CD4-positive, alpha-beta T cell treated with Interleukin-15 for 1 hour (primary cell): ENCODE measurements at places on chromosomes 16 and 17.

DNA sequence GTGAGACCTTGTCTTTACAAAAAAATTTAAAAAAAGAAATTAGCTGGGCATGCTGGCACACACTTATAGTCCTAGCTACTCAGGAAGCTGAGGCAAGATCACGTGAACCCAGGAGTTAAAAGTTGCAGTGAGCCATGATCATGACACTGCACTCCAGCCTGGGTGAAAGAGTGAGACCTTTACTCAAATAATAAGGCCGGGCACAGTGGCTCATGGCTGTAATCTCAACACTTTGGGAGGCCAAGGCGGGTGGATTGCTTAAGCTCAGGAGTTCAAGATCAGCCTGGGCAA, 11.5 kb upstream of the RIPOR1 start:
- DNase-seq, result no peak

- no peak for DNase-seq
Measured at GRCh38 chr17:55654022-55654421, 68.6 kb downstream of the TMEM100 start.

GRCh38 chr16:51399908-51400670, 249.0 kb upstream of the SALL1 start:
- DNase-seq, result no peak

GRCh38 chr17:29368926-29369325, 21.2 kb upstream of the TAOK1 start:
- DNase-seq, result no peak

DNA sequence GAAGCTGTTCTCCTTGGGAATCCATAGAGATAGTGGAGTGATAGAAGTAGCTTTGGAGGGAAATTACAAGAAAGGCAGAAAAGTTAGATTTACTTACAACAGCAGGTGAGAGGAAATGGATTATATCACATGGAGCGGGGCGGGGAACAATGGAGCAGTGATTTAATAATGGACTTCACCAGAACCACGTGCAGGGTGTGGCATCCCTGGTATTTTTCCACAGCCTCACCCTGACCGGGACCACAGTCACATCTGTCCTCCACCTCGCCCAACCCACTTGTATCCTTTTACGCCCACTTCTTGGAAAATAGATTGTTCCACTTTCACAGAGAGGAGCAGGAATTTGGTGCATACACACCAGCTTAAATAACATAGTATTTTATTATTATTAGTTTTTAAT, 15.9 kb upstream of the CYB5B start:
- no peak for DNase-seq

DNA sequence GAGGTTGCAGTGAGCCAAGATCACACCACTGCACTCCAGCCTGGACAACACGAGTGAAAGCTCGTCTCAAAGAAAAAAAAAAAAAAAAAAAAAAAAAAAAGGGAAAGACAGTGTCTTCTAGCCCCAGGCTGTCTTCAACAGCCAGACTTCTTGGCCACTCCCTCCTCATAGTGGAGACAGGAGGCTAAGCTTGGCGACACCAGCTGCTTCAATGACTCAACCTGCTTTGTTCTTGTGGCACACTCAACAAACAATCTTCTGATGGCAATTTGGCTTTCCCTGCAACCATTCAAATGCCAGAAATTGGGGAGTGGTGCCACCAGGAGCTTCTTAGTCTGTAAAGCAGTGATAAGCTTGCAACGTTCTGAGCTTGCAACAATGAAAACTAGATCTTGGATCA, 290.4 kb upstream of the DYNLRB2 start:
- DNase-seq, result no peak

GRCh38 chr16:23486480-23486879, 23.8 kb downstream of the GGA2 start:
- no peak for DNase-seq

- DNase-seq, result no peak
Measured at GRCh38 chr17:52710363-52710901, 551.9 kb upstream of the CA10 start.

DNA sequence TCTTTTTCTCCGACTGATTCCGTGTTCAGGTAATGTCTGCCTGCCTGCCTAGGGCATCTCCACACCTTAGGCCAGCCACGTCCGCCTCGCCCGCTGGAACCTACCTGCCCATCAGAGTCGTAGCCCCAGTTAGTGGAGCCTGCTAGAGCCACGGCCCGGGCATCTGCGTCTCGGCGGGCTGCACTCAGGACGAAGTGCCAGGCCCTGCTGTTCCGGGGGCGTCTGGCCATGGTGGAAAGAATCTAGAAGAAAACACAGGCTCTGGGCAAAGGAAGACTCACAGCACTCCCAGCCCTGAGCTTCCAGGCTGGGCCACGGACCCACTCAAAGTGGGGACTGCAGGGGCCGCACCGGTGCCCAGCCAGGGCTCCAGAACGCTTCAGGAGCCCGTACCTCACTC, 1.1 kb downstream of the SPSB3 start:
- DNase-seq, result no peak

GRCh38 chr17:20934288-20934687, 108.5 kb downstream of the USP22 start:
- DNase-seq, result no peak

- DNase-seq, result no peak
Measured at GRCh38 chr16:84058664-84059063, 16.1 kb upstream of the SLC38A8 start.

GRCh38 chr17:15154618-15155017, 110.5 kb downstream of the PMP22 start:
- DNase-seq, result no peak

DNA sequence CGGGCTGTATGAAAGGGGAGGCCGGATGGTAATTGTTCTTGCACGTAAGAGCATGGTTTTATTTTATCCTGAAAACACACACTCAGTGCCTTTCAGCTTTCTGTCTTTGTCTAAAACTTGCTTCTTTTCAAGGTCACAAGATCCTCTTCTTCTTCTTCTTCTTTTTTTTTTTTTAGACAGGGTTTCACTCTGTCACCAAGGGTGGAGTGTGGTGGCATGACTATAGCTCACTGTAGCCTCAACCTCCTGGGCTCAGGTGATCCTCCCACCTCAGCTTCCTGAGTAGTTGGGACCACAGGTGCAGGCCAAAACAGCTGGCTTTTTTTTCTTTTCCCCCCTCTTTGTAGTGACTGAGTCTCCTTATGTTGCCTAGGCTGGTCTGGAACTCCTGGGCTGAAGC, 15.9 kb upstream of the ZNF629 start:
- no peak for DNase-seq

DNA sequence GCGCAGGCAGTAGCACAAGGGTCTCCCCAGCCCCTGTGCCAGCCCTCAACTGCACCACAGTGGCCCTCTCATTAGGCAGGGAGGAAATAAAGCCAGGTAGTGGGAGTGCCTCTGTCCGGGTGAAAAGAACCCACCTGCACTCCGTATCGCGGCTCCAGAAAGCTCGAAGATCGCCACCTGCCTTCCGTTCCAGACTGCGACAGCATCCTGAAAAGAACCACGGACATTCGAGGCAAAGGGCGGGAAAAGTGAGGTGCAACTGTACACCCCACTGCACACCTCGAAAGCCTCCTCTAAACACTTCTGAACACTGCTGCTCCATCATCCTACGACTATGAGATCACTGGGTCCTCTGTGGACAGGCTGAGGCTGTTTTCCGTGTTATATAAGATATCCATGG, 28.7 kb downstream of the IFT140 start:
- DNase-seq, result no peak

- DNase-seq, result no peak
Measured at GRCh38 chr17:7775051-7775450, 57.5 kb downstream of the DNAH2 start.

- DNase-seq, result no peak
Measured at GRCh38 chr17:10737168-10737622, 7.4 kb upstream of the TMEM220 start.

- no peak for DNase-seq
Measured at GRCh38 chr16:86681757-86682106, 103.4 kb downstream of the FOXL1 start.
